ENCODE measurements at places on chromosomes 2 and 18.

- DNase-seq: no peak
These were observed 379.4 kb downstream of the CDH2 start for GRCh38 chr18:27797484-27797883.

DNA sequence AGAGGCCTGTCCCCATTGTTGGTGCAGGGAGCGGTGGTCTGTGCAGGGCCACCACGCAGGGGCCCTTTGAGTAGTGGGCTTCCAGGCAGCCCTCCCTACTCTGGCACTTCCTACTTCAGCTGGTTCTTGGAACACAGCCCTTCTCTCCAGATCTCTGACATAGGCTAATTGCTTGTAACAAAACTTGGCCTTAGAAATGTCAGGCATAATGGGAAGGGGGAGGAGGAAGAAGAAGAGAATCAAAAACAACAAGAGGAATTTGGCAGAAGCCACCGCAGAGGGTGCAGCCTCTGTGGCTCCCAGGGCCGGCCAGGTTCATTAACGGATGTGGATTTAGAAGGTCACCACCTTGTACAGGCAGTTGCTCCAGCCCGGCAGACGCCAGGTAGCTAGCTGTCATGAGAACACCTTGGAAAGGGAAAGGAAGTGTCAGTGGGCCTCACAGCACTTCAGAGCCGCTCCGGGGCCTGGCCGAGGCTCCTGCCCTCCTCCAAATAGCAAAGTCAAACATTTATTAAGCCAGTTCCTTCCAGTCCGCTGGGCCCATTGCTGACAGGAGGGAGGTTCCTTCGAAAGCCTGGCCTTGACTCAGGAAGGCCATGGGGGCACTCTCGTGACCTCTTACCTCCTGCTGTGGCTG is 7.4 kb downstream of the BOD1L2 start:
- no peak for DNase-seq

- no peak for DNase-seq
These were observed 65.8 kb upstream of the TLK1 start for GRCh38 chr2:171226461-171226860.

- DNase-seq: no peak
These were observed 453.9 kb upstream of the TRIB2 start for GRCh38 chr2:12262681-12263436.

DNA sequence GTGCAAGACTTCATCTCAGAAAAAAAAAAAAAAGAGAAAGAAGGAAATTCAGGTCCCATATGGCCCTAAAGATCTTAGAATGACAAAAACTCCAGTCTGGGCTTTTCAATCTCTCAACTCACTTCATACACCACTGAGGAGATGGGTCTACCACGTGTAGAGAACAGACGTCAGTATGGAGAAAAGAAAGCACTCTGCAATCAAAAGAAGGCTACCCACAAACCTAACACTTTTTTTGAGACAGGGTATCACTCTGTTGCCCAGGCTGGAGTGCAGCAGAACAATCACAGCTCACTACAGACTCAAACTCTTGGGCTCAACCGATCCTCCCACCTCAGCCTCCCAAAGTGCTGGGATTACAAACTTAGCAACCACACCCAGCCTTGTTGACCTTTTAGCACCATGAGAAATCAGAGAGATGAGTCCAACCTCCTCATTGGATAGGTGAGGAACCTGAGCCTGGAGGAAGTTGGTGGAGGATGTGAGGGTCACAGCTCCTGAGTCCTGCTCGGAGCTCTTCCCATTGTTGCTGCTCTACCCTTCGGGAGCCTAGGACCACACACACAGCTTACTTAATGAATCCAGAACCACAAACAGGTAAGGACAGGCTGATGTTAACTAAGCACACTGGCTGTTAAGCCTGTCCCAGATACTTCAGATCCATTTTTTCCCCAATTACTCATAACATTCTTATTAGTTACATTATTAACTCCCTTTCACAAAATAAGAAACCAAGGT is 23.7 kb downstream of the TBC1D8 start:
- DNase-seq: no peak

GRCh38 chr2:9380702-9381628 is 42.4 kb downstream of the ITGB1BP1 start:
- DNase-seq: no peak

DNA sequence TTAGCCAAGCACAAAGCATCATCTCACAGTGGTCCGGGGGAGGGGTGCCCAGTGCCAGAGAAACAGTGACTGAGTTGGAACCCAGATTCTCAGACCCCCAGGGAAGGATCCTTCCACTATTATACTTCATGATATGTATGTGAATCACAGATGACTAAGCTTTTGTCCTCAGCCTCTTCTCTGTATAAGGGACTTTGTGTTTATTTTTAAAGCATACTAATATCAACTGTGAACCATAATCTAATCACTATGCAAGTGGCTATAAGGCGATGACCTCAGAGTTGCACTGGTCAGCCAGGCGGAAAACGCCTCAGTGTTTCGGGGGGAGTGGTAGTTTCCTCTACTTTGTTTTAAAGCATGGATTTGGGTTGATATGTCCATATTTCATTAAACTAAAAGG is 160.4 kb upstream of the TMEM200C start:
- DNase-seq: no peak

- DNase-seq: no peak
These were observed 153.0 kb downstream of the KLHL29 start for GRCh38 chr2:23537991-23538390.

DNA sequence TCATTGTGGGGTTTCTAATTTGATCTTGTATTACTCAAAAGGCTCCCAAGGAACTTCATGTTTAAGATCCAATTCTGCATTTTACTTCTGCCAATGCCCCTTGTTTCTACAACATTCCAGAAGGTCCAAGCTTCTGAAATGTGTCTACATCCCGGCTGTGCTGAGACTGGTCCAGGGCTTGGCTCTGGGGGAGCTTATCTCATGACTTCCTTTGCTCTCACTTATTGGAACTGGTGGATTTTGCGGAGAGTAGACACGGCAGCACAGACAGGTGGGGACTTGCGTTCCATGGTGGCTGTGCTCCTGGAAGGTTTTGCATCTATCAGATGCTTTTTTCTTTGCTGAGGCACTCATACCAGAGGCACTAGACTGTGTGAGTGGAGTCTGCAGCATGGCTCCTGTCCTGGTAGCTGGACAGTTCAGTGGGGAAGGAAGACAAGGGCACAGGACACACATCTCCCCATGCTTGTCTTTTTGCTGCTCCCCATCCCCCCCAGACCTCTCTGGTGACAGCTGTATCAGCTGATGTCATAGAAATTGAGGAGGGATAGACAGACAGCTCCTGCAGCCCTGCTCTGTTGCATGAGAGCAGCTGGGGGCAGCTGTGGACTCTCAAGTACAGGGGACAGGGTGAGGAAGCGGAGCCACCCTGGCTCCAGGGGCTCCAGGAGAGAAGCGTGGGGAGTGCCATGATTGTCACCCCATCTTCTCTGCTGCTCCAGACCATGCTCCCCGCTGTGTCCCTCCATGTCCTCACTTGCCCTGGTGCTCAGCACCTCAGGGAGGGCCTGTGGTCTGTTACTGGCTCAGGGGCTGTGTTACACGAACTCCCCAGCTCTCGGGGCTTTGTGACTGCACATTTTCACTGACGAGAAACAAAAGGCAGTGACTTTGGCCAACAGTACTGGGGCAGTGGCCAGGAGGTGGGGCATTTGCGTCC is 46.0 kb downstream of the ACAA2 start:
- no peak for DNase-seq

Data from HTR-8/SVneo (cell line).